Stimulated activated CD4-positive, alpha-beta T cell treated with anti-CD3 and anti-CD28 coated beads, Interleukin-1b, Interleukin-23, amount 100 ng/mL, for 48 hours (primary cell): ENCODE measurements at places on chromosomes 12 and 14.

DNA sequence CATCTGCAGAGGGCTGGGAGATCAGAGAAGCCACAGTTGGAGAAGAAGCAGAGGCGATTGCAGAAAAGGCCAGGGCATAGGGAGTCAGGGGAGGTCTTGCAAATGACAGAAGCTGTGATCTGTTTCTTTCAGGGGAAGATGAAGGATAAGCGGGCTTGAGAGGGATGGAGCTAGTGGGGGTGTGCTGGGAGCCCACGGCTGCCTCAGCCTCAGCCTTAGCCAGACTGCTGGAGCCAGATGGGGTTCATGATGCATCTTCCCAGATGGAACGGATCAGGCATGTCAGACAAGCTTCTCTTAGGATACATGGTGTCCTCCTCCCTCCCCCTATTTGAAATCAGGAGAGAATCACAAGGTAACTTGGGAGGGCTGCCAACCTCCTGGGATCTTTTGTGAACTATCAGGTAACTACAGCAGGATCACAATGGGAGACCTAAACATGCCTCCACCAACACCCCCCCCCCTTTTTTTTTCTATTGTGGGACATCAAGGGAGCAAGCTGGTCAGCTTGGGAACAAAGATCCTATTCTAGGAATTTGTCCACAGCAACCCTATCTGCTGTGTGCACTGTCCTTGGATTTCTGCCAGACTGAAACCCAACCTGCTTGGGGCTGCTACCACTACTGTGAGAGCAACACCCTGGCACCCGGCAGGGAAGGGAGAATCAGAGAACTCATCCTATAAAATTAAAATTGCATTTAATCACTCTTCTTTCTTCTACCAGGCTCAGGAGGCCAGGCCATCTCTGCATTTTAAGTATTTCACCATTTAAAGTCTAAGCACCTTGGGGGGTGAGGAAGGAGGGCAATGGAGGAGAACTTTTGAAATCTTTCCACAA lies 10.7 kb upstream of the ATP2A2 start:
- no peak for DNase-seq

GRCh38 chr12:14317362-14318146 lies 47.9 kb upstream of the ATF7IP start:
- DNase-seq = no peak

DNA sequence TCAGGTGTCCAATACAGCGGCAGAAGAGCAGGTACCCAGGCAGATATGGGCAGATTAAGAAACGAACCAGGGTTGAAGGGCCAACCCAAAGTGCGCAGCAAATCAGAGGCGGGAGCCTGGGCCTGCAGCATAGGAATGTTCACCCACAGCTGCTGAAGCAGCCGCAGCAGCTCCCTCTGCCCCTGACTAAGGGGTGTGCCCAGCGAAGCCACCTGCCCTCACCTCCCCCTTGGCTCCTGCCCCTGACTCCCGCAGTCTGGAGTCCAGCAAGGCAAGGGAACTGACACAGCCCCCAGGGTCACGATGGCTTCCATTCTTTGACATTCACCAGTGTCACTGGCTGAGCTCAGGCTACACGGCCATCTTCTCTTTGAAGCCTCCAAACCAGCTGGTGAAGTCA lies 27.3 kb upstream of the ZFP36L1 start:
- DNase-seq = no peak

DNA sequence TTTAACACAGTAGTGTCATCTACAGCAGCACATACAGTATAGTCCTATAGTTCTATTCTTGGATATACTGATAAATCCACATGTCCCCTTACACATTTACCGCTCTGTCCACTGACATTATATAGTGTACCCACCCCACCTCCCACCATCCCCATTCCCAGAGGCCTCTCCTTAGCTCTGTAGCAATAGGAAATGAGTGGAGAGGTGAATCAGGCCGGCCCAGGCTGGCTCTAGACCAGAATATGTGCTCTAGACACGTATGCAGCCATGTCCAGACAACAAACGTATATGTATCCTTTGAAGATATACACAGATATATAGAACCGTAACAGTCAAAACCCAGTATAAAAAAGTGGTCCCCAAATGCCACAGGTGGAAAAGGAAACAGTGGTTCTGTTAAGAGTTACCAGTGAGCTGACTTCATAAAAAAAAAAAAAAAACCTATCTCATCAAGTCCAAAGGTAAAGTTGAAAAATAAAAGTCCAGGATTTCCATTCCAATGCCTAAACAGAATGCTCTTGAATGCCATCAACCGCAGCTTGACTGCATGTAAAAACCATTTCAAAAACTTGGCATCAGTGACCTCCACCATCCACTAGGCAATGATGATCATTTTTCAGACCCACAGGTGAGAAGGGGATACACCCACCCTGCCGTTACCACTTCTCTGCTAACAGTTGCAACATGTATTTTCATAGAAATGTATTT lies 16.7 kb downstream of the EGLN3 start:
- no peak for DNase-seq
